ENCODE measurements at places on chromosomes 13 and 19. TPM values are rescaled to one million over a fixed set of nuclear protein-coding genes. Genes with fewer than 3 reads are reported as not detected.

ZNF865 gene
- 15.4 TPM for total RNA-seq

IGFL3 gene
- total RNA-seq = not detected

ELANE gene
- not detected for total RNA-seq

MTUS2 gene
- not detected for total RNA-seq

AMER2 gene
- total RNA-seq = not detected

NLRP5 gene
- total RNA-seq = not detected

ZNF497 gene
- total RNA-seq = 1.1 TPM

DNA sequence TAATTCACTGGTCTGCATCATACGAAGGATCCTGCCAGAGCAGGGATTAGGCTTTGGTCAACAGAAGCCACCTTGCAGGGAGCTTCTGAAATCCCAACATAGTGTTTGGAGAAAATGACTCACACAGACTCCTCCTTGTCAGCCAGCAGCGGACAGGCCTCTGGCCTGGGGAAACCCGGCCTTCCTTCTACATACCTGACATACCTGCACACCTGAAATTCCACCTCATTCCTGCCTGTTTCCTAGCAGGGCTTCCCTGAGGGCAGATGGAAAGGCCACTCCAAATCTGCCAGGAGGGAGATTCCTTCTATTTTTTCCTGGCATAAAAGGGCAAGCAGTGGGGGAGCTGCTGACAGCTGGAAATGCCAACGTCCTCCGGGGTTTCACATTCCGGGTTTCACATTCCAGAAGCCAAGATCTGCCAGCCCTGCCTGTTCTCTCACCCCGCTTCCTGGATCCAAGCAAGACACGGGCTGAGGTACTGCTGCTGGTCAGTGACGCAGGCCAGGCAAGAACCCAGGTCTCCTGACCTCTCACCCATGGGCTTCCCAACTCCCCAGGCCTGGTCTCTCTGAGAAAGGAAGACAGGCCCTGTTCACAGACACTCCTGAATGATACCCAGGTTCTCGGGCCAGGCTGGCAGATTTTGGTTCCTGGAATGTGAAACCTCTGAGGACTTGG, 18.2 kb upstream of the IGFL1 start:
- no peak overlapping the region for H3K4me3 ChIP-seq
- DNase-seq = no peak
- H3K27ac ChIP-seq = no peak overlapping the region
- peaks cover 6% of the 10 kb centered on the region for H3K4me1 ChIP-seq
- H3K27me3 ChIP-seq = peaks cover 32% of the 10 kb centered on the region

DNA sequence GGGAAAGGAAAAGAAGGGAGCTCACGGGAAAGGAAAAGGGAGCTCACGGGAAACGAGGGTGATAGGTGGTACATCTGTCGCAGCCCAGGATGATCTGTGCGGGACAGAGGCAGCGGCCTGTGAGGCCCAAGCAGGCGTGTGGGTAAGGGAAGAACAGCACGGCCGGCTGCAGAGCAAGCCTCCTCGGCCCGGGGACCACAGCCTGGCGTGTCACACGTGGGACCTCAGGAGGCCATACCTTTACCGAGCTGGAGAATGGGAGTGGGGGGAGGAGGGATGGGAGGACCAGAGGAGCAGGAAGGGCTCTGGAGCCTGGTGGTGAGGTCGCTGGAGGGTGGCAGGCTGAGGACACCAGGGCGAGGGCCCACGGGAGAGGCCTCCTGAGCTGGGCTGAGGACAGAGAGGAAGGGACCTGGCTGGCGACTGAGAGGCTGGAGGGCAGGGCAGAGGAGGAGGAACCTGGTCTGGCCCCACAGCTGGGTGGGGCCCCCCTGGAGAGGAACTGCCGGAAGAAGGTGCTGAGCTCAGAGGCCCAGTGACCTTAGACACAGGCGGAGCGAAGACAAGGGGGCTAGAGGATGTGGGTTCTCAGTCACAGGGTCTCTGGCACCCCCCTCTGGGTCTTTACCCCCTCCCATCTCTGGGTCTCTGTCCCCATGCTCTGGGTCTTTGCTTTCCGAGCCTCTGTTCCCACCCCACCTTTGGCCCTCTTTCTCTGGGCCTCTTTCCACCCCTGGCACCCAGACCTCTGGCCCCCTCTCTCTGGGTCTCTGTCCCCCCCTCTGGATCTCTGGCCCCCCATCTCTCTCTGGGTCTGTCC, 2.9 kb upstream of the FTL start:
- H3K36me3 ChIP-seq = peaks cover 56% of the 10 kb centered on the region
- H3K4me1 ChIP-seq = peaks cover 85% of the 10 kb centered on the region
- no peaks in the 10 kb centered on the region for H3K27me3 ChIP-seq
- peak overlapping the region; percentile 94 for H3K27ac ChIP-seq
- peak overlapping the region; percentile 61 for H3K4me3 ChIP-seq

- no peak for DNase-seq
- no peaks in the 10 kb centered on the region for H3K27me3 ChIP-seq
- peaks cover 11% of the 10 kb centered on the region for H3K36me3 ChIP-seq
- peaks cover 17% of the 10 kb centered on the region for H3K4me1 ChIP-seq
- H3K4me3 ChIP-seq = no peak overlapping the region
Observed at GRCh38 chr19:1136201-1136600, 32.4 kb downstream of the GPX4 start.

GRCh38 chr19:49846408-49846807, 4.6 kb upstream of the PTOV1 start:
- no peak for DNase-seq
- H3K36me3 ChIP-seq = peaks cover 10% of the 10 kb centered on the region
- H3K27ac ChIP-seq = no peak overlapping the region
- H3K27me3 ChIP-seq = peaks cover 9% of the 10 kb centered on the region
- peaks cover 25% of the 10 kb centered on the region for H3K4me1 ChIP-seq
- H3K4me3 ChIP-seq = no peak overlapping the region

DNA sequence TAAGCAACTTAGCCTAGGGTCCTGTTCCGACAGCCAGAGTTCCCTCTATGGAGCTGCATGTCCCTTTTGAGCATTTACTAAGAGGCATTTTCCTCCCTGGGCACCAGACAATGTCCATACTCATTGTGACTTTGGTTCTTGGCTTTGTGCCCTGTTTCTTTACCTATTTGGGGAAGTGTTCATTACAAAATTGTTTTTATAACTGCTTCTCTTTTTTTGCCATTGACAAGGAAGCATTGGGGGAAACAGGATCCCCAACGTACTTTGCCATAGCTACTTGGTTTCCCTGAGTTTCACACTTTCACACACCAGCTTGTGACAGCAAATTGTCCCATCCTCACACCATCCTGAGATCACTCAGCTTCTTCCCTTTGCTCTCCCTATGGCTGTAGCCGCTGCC, 81.1 kb upstream of the SIAH3 start:
- no peaks in the 10 kb centered on the region for H3K36me3 ChIP-seq
- H3K4me3 ChIP-seq = no peak overlapping the region
- DNase-seq = no peak
- H3K27ac ChIP-seq = no peak overlapping the region
- no peaks in the 10 kb centered on the region for H3K4me1 ChIP-seq
- peaks cover 13% of the 10 kb centered on the region for H3K27me3 ChIP-seq

DNA sequence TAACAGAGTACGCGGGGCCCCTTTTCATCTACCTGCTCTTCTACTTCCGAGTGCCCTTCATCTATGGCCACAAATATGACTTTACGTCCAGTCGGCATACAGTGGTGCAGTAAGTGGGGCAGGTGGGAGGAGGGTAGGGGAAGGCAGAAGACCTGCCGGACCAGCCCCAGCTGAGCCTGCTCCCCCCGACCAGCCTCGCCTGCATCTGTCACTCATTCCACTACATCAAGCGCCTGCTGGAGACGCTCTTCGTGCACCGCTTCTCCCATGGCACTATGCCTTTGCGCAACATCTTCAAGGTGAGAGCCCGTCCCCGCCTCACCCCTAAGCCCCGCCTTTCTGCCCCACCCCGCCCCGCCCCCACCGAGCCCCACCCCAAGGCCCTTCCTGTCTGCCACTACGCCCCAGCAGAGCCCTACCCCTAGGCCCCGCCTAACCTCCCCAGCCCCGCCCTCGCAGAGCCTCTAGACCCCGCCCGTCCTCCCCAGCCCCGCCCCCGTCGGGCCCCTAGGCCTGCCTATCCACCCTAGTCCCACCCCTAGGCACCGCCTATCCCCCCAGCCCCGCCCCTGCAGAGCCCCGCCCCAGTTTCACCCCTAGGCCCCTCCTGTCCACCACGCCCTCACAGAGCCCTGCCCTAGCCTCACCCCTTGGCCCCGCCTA, 7.7 kb downstream of the NDUFB7 start:
- no peaks in the 10 kb centered on the region for H3K27me3 ChIP-seq
- H3K36me3 ChIP-seq = peaks cover 25% of the 10 kb centered on the region
- H3K27ac ChIP-seq = no peak overlapping the region
- no peak overlapping the region for H3K4me3 ChIP-seq
- peaks cover 27% of the 10 kb centered on the region for H3K4me1 ChIP-seq

- H3K27me3 ChIP-seq = no peaks in the 10 kb centered on the region
- peak overlapping the region; percentile 27 for H3K4me3 ChIP-seq
- peaks cover 41% of the 10 kb centered on the region for H3K4me1 ChIP-seq
- peak; percentile 72 for DNase-seq
- no peak overlapping the region for H3K27ac ChIP-seq
Observed at GRCh38 chr19:17488593-17489391, 18.5 kb downstream of the SLC27A1 start.

- H3K36me3 ChIP-seq = peaks cover 48% of the 10 kb centered on the region
- DNase-seq = peak; percentile 87
- H3K27ac ChIP-seq = peak overlapping the region; percentile 90
Observed at GRCh38 chr19:41351339-41352245, 2.1 kb downstream of the TGFB1 start.

GRCh38 chr13:101242720-101243119, 173.6 kb downstream of the NALCN start:
- H3K27ac ChIP-seq = no peak overlapping the region
- no peaks in the 10 kb centered on the region for H3K36me3 ChIP-seq
- no peak for DNase-seq
- H3K4me1 ChIP-seq = peaks cover 7% of the 10 kb centered on the region
- no peak overlapping the region for H3K4me3 ChIP-seq

- H3K27me3 ChIP-seq = peaks cover 1% of the 10 kb centered on the region
- peaks cover 2% of the 10 kb centered on the region for H3K4me1 ChIP-seq
- DNase-seq = peak; percentile 32
- no peak overlapping the region for H3K27ac ChIP-seq
- H3K36me3 ChIP-seq = no peaks in the 10 kb centered on the region
Observed at GRCh38 chr13:53151336-53152056, 122.9 kb downstream of the OLFM4 start.

GRCh38 chr13:78589206-78589605, 14.1 kb downstream of the POU4F1 start:
- H3K4me1 ChIP-seq = no peaks in the 10 kb centered on the region
- no peak overlapping the region for H3K27ac ChIP-seq
- no peaks in the 10 kb centered on the region for H3K36me3 ChIP-seq
- H3K4me3 ChIP-seq = no peak overlapping the region
- DNase-seq = no peak
- peaks cover 71% of the 10 kb centered on the region for H3K27me3 ChIP-seq

DNA sequence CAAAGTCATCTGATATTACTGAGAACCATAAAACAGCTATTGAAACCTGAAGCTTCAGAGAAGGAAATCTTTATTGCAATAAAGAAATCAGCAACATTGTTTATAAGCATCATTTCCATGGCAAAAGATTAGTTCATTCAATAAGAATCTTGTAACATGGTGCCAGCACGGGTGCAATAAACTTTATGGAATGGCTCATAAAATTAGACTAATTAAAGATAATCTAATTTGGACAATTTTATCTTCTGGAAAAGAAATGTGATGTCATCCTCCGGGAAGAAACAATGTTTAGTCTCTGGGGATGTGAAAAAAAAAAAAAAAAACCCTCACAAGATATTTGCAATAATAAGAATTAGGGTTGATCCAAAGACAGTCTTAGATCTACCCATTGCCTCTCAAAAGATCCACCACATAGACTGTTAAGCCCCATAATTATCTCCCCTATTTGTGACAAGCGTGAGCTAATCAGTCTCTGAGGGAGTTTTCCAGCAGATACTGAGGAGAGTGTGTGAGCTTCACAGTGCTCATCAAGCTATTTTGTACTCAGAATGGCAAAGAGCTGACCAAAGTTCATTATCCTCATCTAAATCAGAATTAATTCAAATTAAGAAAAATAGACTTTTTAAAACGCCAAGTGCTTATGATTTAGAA, 297.0 kb upstream of the EDNRB start:
- no peak for DNase-seq
- no peaks in the 10 kb centered on the region for H3K27me3 ChIP-seq
- no peak overlapping the region for H3K4me3 ChIP-seq
- no peaks in the 10 kb centered on the region for H3K36me3 ChIP-seq

DNA sequence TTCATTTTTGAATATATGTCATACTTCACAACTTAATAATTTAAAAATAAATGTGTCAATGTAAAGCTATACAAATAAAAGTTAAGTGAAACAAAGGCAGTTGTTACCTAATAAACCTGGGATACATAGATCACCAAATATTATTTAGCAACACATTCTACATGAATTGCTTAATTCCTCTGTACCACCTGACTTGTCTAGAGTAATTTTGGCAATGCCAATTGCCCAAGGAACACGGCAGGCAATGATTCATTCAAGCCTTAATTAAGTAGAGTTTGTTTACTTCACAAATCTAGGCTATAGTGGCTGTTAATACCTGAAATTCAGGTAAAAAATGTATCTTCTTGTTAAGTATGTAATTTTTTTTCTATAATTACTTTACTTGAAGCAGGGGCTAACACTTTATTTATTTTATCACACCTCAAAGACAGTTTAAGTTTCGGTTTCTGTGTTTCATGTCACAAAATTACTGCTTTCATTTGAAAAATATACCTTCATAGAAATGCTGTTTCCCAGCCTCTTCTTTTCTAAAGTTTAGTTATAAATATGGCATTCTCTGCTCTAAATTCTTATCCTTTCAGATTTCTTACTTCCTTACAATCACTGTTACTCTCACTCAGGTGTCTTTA, 705.7 kb downstream of the SLITRK5 start:
- H3K27ac ChIP-seq = no peak overlapping the region
- H3K27me3 ChIP-seq = no peaks in the 10 kb centered on the region
- no peaks in the 10 kb centered on the region for H3K4me1 ChIP-seq

- H3K27ac ChIP-seq = no peak overlapping the region
- H3K4me3 ChIP-seq = no peak overlapping the region
- peaks cover 3% of the 10 kb centered on the region for H3K27me3 ChIP-seq
- DNase-seq = no peak
- no peaks in the 10 kb centered on the region for H3K36me3 ChIP-seq
Observed at GRCh38 chr13:46844431-46844830, 47.5 kb upstream of the ESD start.

GRCh38 chr19:5628461-5628860, 5.6 kb downstream of the SAFB start:
- DNase-seq = no peak
- H3K27me3 ChIP-seq = no peaks in the 10 kb centered on the region
- H3K4me1 ChIP-seq = peaks cover 79% of the 10 kb centered on the region
- peaks cover 84% of the 10 kb centered on the region for H3K36me3 ChIP-seq

Data from activated CD4-positive, alpha-beta memory T cell treated with anti-CD3 and anti-CD28 coated beads, Interleukin-2, amount 10 ng/mL, durations not matched to agents 7 days and 5 days (primary cell).